ENCODE measurements at places on chromosomes 2 and 18. TPM values are rescaled to one million over a fixed set of nuclear protein-coding genes. Genes with fewer than 3 reads are reported as not detected.

NEB gene
- total RNA-seq = 1.2 TPM

ZNF892 gene
- total RNA-seq = 1.1 TPM

G6PC2 gene
- total RNA-seq = not detected

PPP1R1C gene
- total RNA-seq = not detected

SERPINB7 gene
- total RNA-seq = not detected

RGPD3 gene
- total RNA-seq = 0.11 TPM

GPR155 gene
- 9.0 TPM for total RNA-seq

CMPK2 gene
- total RNA-seq = 7.6 TPM

ERICH2 gene
- not detected for total RNA-seq

PIEZO2 gene
- not detected for total RNA-seq

IL1RN gene
- total RNA-seq = 0.31 TPM

GRCh38 chr2:239807568-239807967, 217.6 kb downstream of the NDUFA10 start:
- DNase-seq = no peak

DNA sequence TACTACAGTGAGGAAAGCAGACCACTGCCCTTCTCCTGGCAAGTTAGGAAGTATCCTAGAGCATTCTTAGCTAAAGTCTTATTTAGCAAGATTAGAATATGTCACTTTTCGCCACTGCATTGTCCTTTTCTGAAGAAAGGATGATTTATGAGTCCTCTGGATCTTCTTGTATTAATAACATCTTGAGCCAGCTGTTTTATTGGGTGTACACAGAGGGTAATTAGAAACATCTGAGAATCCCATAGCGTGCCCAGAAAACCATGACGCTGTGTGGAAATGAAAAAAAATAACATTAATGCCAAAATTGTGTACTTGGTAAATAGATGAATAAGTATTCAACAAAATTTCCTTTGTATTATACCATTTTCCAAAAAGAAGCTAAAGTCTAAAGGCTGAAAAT, 198.7 kb downstream of the LTBP1 start:
- no peak for DNase-seq

DNA sequence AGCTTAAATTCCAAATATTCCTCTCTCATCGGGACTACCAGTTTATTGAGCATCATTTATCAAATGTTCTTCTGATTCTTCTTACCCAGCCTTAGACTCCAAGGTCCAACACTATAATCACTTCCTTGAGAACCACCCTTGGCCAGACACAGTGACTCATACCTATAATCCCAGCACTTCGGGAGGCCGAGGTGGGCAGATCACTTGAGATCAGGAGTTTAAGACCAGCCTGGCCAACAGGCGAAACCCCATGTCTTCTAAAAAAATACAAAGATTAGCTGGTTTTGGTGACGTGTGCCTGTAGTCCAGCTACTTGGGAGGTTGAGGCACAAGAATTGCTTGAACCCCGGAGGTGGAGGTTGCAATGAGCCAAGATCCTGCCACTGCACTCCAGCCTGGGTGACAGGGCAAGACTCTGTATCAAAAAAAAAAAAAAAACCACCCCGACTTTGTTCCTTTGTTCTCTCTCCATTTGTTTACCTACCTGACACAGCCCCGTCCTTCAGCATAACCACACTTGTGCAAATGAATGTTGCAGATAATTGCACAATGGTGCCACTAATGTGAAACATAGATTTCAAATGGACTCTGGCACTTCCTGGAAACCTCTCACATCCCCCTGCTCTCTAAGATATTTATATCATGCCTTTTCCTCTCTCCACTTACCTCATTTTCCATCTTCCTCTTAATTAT, 38.9 kb upstream of the LPIN2 start:
- no peak for DNase-seq

- no peak for DNase-seq
Observed at GRCh38 chr2:222879604-222879933, 18.7 kb downstream of the ACSL3 start.

DNA sequence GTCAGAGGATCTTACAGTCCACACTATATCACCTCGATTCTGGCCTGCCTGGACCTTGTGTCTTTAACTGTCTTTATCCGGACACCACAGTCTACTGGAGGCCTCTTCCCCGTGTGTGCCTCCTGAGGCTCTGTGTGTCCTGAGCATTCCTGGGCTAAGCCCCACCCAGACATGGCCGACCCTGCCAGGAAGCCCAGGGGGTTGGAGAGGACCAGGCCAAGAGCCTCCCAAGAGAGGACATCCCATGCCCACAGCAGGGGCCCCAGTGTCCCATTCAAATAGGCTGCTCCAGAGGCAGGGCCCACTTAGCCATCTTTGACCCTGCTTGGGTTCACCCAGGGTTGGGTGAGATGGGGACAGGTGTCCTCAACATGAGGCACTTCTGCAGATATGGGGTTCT, 84.7 kb upstream of the OTOS start:
- no peak for DNase-seq

GRCh38 chr2:86015006-86015405, 90.7 kb downstream of the POLR1A start:
- no peak for DNase-seq

GRCh38 chr18:12543697-12544096, 114.2 kb downstream of the SPIRE1 start:
- no peak for DNase-seq

- no peak for DNase-seq
Observed at GRCh38 chr2:189129971-189130370, 49.6 kb downstream of the COL5A2 start.

DNA sequence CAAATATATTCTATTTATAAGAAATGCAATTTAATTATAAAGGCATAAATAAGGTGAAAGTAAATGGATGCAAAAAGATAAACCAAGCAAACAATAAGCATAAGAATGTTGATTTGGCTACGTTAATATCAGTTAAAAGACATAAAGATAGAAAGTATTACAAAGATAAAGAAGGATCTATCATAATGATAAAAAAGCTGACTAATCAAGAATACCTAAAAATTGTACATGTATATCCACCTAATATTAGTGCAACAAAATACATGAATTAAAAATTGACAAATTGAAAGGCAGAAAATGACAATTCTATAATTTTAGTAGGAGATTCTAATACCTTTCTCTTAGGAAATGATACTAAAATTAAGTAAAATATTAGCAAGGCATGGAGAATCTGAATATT, 21.5 kb downstream of the SLC9A4 start:
- no peak for DNase-seq

DNA sequence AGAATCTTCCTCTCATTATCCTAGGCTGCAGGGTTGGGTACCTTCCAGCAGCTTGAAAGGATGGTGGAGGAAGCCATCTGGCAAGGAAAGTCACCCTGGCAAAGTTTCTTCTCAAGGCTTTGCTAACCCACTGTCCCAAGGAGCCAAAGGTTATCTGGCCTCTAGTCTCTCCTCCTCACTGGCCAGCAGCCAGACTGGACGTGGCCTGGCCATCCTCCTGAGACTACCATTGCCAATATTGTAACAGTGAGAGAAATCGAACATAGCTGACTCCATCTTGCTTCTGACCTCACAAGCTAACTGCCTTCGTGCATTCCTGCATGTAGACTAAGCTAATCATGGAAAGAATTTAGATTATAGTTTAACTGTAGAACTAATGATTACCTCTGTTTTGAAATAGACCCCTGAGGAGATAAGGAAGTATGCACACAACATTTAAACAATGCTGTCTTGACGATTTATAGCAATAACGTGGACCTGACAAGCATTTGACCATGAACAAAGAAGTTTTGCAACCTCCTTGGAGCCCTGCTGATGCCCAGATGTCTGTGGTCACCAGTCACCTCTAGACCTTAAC, 7.8 kb upstream of the ANXA4 start:
- no peak for DNase-seq

GRCh38 chr18:35376742-35377695, at the start of gene ZNF396:
TSS of gene ZNF396 (minus strand) at chr18:35377337. CDS start at chr18:35374292, 3,045 bp downstream.
- peak; percentile 76 for DNase-seq

DNA sequence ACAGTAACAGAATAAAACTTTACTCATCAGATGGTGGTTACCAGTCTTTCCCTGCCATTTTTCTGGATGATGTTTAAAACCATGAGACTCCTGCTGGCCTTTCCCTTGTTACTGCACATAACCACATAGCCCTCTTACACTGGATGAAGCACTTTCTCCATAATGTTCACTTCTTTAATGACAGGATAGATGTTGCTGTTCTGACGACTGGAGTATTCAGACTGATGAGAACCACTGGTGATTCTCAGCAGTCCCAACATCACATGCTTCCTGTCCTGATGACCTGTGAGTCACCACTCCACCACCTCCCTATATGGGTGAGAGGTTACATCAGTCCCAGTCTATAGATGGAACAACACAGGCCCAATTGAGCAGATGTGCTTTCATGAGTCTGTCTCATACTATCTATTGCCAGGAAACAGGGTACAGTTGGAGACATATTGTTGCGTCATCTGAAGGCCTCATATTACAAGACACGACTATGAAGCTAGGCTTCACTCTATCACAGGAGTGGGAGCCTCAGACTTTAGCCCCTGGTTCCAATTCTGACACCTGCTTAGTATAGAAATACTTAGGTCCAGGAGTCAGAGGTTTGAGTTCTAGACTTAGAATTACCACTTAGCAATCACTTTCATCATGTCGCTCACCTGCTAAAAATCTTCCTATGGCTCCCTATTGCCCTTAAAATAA, 145.7 kb upstream of the KLF7 start:
- no peak for DNase-seq

- DNase-seq = no peak
Observed at GRCh38 chr2:117935456-117935855, 78.4 kb downstream of the CCDC93 start.

DNA sequence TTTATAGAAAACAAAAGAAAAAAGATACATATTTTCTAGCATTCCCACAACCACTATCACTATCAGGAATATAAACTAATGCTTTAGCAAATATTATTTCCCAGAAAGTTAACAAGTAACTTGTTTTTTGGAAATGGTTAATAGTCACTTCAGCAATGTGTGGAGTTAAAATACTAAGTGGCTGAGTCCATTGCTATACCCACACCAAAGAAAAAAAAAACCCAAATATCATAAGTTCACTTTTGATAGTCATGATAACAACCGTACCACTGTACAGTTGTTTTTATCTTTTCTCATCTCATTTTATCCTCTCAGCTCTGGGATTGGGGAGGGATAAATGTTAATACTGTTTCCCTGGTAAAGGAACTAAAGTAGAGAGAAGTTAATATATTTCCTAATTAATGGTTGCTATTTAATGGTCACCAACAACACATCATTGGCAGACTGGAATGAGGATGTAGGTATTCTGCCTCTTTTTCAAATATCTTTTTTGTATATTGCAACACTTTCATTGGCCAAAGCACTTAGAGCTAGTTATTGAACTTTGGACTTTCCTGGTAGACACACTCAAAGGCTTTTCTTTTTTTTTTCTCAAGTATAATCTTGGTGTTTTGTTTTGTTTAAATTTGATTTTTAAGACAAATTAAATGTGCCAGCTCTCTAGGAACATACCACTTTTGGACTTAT, 18.4 kb upstream of the KANSL1L start:
- no peak for DNase-seq

DNA sequence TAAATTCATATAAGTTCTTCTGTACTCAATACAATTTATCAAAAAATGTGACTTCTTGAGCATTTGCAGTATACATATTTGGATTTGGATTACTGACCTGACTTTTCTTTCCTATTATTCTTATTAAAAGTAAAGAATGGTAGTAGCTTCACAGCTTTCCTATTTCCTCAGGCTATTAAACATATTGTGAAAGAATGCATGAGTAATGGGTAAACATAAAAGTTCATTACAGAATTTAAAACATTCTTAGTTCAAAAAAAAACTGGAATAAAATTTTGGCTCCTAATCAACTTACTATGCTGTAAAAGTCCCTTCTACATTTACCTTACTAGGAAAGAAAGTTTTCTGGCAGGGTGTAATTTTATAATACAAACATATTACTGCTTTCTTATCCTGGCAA, 27.3 kb upstream of the C2orf66 start:
- no peak for DNase-seq

DNA sequence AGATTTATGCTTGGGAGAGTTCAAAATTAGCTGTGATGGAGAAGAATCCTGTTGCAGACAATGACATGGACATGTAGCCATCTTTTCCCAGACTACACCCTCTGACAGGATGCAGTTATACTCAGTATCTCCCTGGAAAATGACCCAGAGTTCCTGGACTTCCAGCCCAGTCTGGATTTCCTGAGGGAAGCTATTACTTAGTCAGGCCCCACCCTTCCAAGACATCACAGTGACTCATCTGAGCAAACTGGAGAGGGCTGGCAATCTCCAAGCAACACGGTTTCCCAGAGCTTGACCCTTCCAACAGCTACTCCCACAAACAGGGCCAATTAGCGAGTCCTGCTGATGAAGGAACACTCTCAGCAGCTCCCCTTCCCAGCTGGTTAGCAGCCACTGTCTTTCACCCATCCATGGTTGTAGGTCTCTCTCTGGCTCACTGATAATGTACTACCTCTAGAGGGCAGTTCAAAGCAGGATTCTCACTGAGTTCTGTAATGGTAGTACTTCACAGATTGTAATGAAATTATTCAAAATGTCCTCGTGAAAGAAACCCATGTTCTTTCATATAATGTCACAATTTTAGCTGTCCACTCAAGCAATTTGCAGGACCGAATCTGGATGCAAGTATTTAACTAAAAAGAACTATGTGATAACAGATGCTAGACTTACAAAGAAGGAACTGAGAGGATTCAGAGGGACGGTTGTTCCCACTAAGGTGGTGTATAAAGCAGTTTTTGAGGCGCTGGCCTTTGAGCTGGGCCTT, 110.2 kb downstream of the MDH1 start:
- DNase-seq = no peak

DNA sequence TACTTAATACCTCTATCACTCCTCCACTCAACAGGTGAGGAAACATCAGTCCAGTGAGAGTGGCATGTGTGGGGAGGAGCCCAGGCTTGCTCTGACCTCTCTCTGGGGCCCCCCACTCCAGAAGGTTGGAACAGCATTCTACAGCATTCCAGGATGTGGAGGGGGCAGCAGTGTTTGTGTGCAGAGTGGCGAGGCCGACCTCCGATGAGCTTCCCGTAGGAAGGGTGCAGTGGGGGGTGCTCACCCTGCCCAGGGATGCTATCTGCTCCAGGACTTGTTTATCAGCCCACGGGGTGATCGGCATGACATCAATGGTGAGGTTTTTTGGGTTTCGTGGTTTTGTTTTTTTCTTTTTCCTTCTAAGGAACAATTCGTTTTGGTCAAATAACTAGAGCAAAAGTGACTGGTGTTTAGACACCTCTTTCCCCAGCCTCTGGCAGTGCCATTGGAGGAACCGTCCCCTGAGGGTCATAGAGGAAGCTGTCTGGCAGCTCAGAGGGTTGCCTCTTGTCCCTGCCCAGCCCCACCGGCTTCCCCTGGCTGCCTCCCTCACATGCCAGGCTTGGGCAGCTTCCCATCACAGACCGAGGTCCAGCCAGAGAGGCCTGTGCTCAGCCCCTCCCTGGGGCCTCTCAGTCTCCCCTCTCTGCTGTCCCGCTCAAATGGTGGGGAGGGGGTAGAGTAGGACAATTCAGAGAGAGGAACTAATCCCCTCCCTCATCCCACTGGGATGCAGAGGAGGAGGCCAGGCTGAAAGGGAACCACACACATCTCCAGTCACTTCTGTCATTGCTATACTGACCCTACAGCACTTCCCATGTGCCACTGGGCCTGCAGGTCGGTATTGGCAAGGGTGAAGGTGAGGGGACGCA, 96.5 kb downstream of the ZFP36L2 start:
- no peak for DNase-seq

All from CD4-positive, alpha-beta T cell (primary cell).